ENCODE measurements at places on chromosomes 1 and 21. TPM values are rescaled to one million over a fixed set of nuclear protein-coding genes. Genes with fewer than 3 reads are reported as not detected.

NEXN gene
- polyA plus RNA-seq = 26.0 TPM

CLCNKA gene
- 0.18 TPM for polyA plus RNA-seq

RRP15 gene
- 12.0 TPM for polyA plus RNA-seq

AMIGO1 gene
- 2.0 TPM for polyA plus RNA-seq

OR2T29 gene
- polyA plus RNA-seq = not detected

PEF1 gene
- polyA plus RNA-seq = 57.4 TPM

KCNK1 gene
- 8.0 TPM for polyA plus RNA-seq

RORC gene
- 8.7 TPM for polyA plus RNA-seq

MEX3A gene
- 8.4 TPM for polyA plus RNA-seq

KMO gene
- 0.55 TPM for polyA plus RNA-seq

SLAMF8 gene
- 4.5 TPM for polyA plus RNA-seq
